NB4 (cell line): ENCODE measurements at places on chromosomes 6 and 20.

DNA sequence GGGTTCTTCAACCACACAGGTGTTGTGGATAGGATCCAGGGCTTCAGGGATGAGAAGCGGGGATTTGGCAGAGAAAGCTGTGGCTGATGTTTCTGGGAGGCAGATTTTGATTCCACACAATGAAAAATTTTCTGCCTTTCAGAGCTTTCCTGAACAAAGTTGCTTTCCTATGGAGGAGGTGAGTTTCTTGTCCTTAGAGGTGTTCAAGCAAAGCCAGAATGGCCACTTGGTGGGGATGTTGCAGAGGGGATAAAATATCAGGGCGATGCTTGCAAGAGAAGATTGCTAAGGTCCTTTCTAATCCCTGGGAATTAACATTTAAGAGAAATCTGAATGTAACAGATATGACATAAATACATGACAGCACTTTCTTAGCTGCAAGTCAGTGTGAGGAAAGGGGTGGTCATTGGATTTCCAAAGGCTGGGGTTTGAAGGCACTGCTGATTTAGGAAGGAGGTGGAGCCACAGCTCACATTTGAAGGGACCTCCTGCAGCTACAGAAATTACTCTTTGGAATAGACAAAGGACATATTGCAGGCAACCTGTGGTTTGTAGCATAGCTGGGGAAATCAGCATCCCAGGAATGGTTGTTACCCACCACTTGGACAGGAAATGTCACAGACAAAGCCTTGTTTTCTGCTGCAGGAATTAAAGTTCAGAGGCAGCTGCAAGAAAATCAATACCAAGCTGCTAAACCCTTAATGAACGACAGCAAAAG is 271.1 kb upstream of the CHD6 start:
- DNase-seq = peak; percentile 23

GRCh38 chr6:43971776-43972126 is 155.5 kb downstream of the MRPL14 start:
- no peak for DNase-seq

DNA sequence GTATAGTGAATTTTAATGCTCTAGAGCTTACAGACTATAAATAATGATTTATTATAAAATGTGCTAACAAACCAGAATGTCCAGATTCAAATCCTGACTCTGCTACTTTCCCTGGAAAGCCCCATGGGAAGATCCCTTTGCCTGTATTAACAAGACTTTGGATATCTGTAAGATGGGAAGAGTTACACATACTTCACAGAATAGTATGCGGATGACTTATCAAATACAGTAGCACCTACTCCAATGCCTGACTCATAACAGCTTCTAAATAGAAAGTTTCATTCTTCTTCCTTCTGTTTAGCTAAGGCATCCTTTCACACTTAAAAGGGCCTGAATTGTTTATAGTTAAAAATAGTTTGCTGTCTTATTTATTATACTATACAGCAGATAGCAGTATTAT is 166.3 kb downstream of the KCNQ5 start:
- DNase-seq = no peak

- no peak for DNase-seq
These were observed 94.2 kb upstream of the MOCS1 start for GRCh38 chr6:40028449-40028848.

GRCh38 chr20:11323816-11324215 is 593.9 kb upstream of the BTBD3 start:
- DNase-seq = no peak

DNA sequence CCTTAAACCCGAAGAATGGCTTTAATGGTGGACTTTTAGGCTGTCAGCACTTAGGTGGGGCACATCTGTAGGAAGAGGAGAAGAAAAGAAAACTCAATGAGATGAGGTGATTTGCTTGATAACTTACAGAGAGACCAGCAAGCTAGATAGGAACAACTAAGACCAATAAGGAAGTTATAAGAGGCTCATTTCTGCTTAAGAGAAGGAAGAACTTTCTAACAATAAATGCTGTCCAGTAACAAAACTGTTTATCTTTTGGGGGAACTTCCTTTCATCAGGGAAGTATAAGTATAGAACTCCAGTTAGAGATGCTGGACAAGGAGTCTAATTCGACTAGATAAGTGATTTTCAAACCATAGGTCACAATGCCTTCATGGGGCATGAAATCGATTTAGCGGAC is 107.2 kb upstream of the SIRPA start:
- DNase-seq = no peak

- DNase-seq = no peak
These were observed 286.8 kb downstream of the HACE1 start for GRCh38 chr6:104572901-104573300.

DNA sequence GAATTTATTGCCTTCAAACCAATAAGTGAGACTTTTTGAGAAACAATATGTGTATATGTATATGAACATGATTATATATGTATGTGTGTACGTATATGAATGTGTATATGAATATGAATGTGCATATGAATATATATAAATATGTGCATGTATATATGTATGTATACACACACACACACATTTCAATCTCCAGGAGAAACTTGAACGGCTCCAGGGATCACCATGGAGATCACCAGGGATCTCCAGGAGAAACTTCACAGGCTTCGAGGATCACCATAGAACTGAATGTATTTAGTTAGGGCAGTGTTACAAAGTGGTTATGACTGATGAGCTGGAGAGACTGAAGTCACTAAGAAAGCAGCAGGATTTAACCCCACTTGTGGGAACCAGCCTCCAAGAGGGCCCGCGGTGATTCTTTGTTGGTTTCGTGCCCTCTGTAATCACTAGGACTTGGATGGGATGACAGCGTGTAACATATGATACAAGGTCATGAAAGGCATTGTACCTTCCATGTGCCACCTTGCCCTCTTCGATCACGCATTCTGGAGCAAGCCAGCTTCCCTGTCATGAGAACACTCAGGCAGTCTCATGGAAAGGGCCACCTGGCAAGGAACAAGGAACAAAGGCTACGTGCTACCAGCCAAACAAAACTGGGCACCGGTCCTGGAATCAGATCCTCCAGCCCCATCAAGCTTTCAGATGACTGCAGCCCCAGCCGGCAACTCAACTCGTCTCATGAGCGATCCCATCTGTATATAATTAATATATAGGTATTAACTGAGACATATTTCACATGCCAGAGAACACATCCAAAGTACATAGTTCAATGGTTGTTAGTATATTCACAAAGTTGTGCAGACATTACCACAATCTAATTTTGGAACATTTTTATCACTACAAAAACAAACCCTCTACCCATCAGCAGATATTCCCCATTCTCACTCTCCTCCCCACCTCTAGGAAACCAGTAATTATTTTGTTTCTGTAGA is 8.6 kb downstream of the FAM50B start:
- DNase-seq = no peak

- no peak for DNase-seq
These were observed 35.7 kb downstream of the TFAP2C start for GRCh38 chr20:56664796-56665195.

- peak; percentile 92 for DNase-seq
These were observed 453 bp downstream of the KCNQ5 start for GRCh38 chr6:72622094-72622940.

DNA sequence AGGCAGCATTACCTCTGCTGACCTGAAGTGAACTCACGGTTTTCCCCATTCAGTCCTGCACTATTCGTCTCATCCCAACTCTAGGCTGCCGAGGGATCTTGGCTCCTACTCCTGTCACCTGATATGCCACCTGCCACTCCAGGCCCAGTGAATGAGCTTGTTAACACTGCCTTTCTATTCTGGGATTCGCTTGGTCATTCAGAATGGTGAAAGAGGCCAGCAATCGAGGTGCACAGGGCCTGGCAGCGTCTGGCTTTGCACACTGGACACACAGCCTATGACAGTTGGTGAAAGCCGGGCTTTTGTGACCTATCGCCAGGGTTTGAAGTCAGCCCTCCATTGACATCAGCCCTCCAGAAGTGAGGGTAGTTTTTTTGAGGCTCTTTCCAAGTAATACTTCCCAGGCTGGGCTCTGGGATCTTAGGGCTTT is 59.3 kb upstream of the MYL9 start:
- no peak for DNase-seq

DNA sequence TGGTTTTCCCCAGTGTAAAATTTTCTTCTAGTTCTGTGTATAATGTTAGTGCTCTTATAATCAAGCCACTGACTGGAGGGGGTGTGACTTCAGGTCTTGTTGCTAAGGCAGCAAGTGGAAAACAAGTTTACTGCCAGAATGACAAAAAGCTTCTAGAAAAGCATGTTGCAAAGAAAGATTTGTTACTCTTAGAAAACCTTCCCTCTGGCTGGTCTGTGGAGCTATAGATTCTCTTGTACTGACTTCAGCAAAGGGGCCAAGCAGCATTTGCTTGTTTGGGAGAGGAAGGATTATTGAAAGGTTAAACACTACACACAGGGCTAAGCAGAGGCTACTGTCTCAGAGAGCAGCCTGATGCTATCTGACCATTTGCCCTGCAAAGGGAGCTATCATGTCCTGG is 288.8 kb downstream of the BTBD9 start:
- no peak for DNase-seq

DNA sequence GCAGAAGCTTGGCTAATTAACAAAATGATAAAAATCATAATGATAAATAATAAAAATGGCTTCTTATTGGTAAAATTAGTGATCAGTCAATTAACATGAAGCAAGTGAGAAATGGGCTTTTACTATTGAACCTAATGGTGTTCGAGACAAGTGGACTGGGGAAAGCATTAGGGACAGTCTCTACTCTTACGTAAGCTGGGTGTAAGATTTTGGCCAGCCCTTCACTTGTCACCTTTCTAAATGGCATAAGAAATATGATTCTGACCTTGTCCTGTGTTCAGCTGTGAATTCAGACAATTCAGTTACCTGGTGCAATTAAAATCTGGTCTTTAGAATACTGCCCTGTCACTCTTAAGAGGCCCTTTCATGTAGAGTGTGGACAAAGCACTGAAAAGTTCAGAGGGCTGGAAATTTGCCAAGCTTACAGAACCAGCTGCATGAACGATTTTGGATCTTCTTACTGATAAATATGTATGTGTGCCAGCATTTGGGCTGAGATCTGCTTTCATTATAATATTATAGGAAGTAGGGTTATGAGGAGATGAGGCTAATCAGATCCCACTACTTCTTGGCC is 115.9 kb downstream of the QRSL1 start:
- no peak for DNase-seq

DNA sequence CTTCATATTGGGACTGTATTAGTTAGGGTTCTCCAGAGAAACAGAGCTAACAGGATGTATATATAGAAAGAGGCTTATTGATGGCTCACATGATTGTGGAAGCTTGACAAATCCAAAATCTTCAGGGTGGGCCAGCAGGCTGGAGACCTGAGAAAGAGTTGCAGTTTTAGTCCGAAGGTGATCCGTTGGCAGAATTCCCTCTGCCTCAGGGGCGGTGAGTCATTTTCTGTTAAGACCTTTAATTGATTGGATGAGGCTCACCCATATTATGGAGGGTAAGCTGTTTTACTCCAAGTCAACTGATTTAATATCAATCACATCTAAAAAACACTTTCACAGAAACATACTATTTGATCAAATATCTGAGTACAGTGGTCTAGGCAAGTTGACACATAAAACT is 113.6 kb downstream of the FLRT3 start:
- no peak for DNase-seq

- no peak for DNase-seq
These were observed 34.7 kb upstream of the TBXT start for GRCh38 chr6:166202321-166202733.

DNA sequence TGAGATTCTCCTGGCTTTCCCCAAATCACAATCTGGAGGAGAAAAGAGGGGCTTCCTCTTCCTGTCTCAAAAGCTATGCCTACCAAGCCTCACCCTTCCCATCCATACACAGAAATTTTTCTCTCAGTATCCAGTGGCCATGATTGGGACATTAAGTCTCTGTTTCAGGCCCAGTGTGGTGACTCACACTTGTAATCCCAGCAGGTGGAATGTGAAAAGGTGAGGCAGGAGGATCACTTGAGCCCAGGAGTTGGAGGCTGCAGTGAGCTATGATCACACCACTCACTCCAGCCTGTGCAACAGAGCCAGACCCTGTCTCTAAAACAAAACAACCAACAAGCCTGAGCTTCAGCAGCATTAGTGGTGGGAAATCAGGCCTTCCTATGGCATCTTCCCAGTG is 210.0 kb downstream of the OGFRL1 start:
- no peak for DNase-seq

DNA sequence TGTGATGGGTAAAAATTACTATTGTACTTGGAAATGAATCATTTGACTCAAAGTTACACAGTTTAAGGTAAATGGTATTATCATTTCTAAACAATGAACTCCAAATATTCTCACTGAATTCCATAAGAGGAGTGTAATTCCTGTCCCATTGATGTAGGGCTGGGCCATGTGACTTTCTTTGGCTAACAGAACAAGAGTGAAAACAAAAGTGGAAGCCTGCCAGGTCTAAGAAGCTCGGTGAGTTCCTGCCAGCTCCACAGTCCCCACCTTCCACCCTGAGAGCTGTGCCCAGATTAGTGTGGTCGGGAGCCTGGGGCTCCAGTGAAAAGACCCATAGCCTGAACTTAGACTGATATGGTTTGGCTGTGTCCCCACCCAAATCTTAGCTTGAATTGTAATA is 24.6 kb downstream of the TBXT start:
- no peak for DNase-seq

DNA sequence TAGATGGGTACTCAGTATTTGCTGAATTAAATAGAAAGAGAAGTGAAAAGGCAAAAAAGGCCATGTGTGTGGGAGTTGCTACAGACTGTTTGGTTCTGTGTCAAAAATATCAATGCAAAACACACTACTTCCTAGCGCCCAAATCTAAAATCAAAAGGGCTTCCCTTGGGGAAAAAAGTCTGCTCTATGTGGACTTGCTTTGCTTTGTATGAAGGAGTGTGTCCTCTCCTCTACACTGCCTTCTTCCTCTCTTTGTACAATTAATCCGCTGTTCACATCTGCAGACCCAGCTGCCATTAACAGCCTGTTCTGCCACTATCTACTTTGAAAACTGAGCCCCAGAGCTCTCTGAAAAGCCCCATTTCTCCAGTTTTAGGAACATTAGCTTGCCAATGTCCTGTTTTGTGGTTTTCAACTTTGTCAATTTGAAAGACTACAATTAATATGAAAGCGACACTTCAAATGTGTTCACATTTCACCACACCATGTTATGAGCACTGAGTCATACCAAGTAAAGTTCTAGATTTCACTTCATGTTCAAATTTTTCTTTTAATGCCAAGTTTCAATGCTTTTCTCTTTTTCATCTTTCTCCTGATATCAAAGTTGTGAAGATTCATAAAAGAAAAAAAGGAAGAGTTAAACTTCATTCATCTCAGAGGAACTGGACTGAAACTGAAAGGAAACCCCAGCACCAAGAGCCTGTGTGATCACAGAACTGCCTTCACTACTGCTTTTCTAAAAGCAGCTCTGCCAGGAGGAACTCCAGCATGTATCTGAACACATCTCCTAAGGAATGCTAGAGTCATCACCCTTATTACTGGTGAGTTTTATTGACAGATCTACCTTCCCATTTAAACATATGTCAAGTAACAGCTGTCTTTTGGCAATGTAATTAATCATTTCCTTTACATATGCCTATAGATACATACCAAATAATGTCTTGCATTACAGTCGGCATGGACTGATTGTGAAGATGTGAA is 102.6 kb downstream of the KIF13A start:
- DNase-seq = peak; percentile 63

DNA sequence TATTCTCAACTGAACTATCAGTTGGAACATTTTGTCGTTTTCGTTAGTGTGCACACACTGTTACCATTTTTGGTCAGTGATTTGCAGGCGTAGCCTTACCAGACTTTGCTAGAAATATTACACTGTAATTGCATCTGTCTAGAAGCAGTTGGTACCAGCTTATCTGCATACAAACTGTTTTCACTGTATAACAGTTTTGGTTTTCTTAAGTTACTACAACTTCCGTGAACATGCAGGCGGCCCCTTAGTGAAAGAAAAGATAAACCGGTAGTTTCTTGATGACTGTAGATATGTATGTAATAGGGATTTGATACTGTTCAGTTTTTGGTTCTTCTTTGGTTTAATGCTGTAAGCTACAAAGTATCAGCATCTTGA is 1.3 kb downstream of the DSTN start:
- no peak for DNase-seq
